ENCODE measurements at places on chromosomes 2 and 18.

DNA sequence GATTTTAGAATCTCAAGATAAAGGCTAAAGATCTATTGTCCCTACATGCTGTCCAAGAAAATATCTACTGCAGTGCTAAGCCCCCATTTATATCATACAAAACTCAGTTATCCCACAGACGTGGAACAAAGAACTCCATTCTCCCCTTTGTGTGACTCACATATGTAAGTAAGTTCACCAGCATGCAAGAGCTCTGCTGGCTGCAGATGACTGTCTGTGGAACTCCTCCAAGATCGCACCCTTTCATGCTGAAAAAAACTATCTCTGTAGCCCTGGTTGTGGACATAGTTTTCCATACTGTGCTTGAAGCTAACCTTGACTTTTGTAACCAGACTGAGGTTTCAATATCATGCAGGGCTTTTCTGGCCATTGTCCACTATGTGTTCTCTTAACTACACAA lies 207.1 kb downstream of the ZNF521 start:
- no peak for DNase-seq

- no peak for DNase-seq
Observed at GRCh38 chr2:30412047-30412683, 34.9 kb upstream of the LCLAT1 start.

DNA sequence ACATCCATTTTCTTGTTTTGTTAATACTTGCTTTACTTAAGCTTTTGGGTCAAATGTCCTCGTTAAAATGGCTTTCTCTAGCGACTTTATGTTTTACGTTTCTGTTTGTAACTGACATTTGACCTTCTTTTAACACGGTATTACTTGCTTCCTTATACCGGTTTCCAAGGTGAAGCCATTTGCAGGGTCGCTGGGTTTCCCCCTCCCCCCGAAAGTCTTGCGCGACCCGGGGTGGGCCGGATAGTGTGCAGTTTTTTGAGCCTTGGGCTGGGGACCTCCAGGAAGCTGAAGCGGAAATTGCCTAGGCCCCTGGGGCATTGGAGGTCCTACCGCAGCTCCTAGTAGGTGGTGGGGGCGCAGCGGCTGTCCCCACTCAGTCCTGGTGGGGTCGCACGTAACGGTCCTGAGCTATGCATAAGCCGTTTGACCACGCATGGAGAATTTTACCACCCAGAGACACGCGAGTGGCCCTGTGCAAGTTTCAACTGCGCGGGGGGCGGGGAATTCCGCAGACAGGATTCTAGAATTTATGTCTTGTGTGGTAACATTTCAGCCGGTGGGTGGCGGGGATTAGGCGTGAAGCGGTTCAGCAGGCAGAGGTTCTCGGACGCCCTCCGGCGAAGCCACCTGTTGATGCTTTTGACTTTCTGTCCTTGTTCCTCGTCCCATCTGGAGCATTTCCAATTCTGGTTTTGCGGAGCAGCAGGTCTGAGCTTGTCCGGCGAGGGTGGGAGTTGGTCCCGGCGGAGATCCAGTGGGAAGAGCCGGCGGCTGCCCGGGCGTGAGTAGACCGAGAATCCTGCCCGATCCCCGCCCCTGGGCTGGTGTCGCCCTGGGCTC lies 2.4 kb downstream of the CFLAR start:
- DNase-seq = peak; percentile 96

GRCh38 chr2:127084611-127085316 lies 22.2 kb downstream of the BIN1 start:
- DNase-seq = no peak

DNA sequence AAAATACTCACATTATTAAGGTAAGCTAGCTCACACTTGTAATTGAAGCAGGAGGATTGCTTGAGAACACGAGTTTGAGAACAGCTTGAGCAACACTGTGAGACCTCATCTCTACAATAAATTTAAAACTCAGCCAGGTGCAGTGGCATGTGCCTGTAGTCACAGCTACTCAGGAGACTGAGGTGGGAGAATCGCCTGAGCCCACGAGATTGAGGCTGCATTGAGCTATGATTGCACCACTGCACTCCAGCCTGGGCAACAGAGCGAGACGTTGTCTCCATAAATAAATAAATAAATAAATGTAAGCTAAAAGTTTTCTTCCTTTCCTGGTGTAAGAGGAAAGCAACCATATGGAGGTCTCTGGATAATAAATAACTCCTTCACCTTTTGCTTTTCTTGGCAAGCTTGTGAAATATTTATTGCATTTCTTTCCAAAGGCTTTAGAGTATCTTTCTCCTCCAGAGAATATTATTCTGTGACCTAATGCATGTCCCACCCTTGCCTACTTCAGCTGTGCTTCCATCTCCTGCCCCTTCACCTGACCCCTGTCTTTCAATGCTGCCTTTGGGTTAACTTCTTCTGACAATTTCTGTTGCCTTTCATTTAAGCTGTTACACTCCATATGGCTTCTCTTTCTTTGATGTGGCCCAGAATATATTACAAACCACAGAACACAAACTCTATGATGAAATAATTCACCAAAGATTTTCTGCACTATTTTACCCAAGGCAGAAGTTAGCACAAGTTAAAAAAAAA lies 280.7 kb upstream of the RND3 start:
- DNase-seq = no peak

- DNase-seq = no peak
Observed at GRCh38 chr18:62164310-62164709, 22.5 kb downstream of the PIGN start.

DNA sequence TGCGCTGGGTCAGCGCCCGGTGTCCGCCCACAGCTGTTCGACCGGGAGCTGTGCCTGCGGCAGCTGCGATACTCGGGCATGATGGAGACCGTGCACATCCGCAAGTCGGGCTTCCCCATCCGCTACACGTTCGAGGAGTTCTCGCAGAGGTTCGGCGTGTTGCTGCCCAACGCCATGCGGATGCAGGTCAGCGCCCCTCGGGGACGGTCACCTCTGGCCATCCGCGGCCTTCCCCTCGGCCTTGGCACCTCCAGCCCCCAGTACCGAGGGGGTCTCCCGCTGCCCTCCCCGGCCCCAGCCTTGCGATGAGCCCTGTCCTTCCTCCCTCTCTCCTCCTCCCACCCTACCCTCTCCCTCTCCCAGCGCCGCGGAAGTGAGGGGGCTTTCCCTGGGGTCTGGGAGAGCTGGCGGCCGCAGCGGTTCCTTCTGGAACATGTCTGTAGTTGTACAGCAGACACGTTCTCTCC lies 53.2 kb upstream of the GPR17 start:
- DNase-seq = peak; percentile 38

DNA sequence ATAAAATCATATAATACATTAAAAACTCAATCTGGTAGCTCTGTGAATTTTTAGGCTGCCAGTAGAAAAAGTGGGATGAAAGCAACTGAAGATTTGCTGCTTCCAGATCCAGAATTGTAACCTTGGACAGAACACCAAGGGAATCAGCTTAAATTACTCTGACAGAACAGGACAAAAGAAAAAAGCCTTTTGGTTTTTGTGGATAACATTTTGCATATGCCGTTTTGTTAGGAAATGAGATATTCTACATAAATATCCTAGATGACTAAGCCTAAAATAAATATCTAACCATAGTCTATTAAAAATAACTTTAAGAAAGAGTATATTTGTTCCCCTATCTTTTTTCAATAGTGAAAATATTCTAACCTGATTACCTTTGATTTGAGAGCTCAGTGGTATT lies 148.7 kb upstream of the DOCK10 start:
- no peak for DNase-seq

Data from SJSA1 (cell line).